ENCODE measurements at places on chromosomes 2 and 18.

GRCh38 chr2:56014046-56014730 lies 90.6 kb upstream of the EFEMP1 start:
- no peak for DNase-seq

- no peak for DNase-seq
These were observed 23.9 kb downstream of the MYO3B start for GRCh38 chr2:170201734-170202393.

DNA sequence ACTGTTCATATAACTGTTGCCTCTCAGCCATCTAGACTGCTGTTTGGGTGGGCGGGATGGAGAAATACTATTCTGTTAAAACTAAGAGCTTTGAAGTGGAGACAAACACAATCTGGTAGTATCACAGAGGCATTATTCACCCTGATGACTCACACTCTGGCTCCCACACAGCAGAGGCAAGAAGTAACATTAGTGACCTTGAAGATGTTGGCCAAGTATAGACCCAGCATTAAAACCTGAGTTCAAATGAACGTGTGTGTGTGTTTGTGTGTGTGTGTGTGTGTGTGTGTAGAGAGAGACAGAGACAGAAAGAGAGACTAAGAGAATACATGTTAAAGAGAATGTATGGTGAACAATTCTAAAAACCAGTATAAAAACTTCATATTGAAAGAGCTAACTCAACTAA lies 22.5 kb upstream of the ACVR1 start:
- DNase-seq, result no peak

DNA sequence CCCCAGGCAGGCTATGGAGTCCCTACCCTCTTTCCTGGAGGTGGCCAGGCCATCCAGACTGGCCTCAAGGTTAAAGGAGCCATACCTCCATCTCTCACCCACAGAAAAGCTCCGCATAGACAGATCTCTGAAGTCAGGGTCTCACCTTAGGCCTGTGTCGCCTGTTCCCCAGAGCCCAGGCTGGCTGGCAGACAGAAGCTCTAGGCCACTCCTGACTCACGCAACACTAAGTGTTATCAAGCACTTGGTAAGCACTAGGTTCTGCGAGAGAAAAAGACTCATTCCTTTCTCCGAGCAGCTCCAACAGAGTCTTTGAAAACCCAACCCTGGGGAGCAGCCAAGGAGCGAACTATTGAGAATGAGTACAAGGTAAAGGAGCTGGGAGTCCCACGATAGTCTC lies 6.1 kb downstream of the SMAD7 start:
- DNase-seq, result no peak

GRCh38 chr2:176284461-176285049 lies 15.3 kb downstream of the MTX2 start:
- peak; percentile 43 for DNase-seq

DNA sequence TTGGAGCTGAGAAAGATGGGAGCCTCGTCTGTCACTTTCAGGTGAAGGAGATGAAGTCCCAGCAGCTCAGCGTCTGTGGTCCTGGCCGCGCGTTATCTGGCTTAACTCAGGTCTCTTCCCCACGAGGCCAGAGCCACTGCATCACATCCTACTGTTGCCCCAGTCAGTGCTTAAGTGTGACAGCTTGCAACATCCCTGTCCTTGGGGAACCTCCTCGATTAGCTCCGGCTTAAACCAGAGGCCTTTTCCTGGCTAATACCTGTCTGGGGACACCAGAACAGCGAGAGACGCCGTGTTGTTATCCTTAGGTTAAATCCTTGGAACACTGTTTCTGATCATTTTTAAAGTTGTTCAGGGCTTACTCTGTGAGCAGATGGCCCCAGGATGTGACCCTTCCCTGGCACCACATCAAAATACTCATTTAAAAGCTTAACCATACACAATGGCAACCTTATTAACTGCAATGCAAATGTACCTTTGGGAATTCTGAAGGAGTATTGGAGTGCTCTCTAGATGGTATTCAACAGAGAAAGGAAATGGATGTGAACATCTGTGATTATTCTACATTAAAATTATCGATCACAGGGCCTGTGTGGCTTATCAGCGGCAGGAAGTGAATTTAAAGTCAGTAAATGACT lies 61.2 kb upstream of the SPP2 start:
- peak; percentile 80 for DNase-seq

DNA sequence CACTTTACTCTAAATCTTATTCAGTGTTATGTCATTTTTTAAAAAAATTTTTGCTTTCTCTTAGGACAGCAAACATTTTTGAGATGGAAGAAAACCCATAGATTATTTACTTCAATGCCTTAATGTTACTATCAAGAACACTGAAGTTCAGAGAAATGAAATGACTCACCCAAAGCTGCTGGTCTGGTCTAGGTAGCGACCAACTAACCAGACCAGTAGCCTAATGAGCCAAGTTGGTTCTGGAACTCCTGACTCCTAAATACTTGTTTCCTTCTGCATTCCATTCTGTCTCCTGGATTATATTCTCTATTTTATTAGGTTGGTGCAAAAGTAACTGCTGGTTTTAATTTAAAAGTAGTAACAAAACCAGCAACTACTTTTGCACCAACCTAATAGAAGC lies 35.4 kb downstream of the SLC8A1 start:
- DNase-seq, result no peak

GRCh38 chr18:46393230-46393629 lies 263.8 kb downstream of the LOXHD1 start:
- DNase-seq, result no peak

DNA sequence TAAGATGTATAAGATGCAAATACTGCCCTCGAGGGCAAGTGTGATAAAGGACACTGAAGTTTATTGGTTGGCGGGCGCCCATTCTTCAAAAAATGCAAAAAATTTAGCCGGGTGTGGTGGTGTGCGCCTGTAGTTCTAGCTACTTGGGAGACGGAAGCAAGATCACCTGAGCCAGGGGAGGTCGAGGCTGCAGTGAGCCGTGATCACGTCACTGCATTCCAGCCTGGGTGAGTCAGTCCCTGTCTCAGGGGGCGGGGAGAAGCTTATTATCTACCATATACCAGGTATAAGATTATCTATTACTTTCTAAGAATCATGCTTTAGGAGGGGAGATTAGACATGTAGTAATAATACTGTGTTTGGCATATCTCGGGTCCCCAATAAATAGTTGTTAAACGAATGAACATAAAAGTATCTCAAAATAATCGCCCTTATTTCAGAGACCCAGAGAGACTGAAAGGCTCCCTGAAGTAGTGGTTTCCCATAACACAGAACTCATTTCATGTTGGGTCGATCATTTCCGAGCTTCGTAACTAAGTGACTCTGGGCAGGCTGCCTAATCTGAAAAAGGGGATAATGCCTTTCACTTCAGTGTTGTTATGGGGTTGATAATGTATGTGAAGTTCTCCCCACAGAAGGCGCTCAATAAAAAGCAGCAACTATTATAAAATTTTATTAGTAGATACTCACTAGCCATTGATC lies 1.2 kb upstream of the SELENOI start:
- no peak for DNase-seq

- DNase-seq, result no peak
These were observed 62.1 kb upstream of the TCF7L1 start for GRCh38 chr2:85071096-85071495.

GRCh38 chr2:189486237-189486770 lies 45.0 kb downstream of the WDR75 start:
- no peak for DNase-seq

DNA sequence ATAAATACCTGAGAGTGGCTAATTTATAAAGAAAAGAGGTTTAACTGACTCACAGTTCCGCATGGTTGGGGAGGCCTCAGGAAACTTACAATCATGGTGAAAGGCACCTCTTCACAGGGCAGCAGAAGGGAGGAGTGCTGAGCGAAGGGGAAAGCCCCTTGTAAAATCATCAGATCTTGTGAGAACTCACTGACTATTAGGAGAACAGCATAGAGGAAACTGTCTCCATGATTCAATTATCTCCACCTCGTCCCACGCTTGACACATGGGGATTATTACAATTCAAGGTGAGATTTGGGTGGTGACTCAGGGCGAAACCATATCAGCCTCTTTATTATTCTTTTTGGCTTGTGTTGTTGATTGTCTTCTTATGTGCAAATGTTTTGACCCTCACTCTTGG lies 76.2 kb downstream of the WDR7 start:
- no peak for DNase-seq

GRCh38 chr18:57075716-57076400 lies 71.0 kb upstream of the BOD1L2 start:
- DNase-seq, result no peak

DNA sequence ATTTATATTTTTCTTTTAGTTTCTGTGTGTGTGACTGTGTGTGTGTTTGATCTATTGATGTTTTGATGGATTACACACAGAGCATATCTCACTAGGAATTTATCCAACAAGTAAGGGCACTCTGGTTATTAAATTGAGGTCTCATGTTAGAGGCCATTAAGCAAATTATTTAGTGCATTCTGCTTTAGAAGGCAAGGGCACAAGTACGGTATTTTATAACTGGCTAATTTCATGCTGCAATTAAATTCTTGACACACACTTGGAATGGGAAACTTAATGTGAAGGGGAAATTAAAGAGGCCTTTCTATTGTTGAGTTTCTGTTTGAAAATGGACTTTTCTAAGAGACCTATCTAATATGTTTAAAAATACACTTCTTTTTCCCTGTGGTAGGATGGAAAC lies 25.8 kb downstream of the NYAP2 start:
- DNase-seq, result no peak

- no peak for DNase-seq
These were observed 1744.3 kb upstream of the PIK3C3 start for GRCh38 chr18:40210696-40211095.

DNA sequence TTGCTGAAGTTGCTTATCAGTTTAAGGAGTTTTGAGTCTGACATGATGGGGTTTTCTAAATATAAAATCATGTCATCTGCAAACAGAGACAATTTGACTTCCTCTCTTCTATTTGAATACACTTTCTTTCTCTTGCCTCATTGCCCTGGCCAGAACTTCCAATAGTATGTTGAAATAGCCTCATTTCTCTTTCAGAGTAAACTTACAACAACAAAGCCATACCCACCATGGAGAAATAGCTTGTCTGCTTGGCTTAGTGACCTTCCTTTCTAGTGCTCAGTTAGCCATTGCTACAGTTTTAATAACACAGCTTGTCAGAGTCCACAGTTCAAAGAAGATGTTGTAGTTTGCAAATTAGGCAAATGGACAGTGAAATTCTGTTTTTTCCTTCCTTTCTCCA lies 228.0 kb downstream of the ETAA1 start:
- no peak for DNase-seq

- no peak for DNase-seq
These were observed 321.2 kb upstream of the CXCR4 start for GRCh38 chr2:136439064-136439676.

- DNase-seq, result no peak
These were observed 7.4 kb downstream of the PTRHD1 start for GRCh38 chr2:24785671-24786321.

GRCh38 chr2:36404754-36405153 lies 49.2 kb downstream of the CRIM1 start:
- no peak for DNase-seq

DNA sequence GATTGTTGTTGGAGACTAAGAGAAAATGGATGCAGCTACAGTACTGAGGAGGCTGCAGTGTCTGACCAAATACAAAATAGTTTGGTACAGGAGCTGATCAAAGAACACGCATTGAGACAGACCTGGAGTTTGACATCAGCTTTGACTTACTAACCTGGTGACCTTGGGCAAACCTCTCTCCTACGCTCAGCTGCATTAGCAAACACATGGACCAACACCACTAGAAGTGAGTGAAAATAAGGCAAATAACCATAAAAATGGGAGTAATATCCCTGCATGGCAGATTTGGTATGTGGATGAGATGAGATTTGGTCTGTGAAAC lies 126.5 kb downstream of the LPIN1 start:
- no peak for DNase-seq

- no peak for DNase-seq
These were observed 13.6 kb downstream of the EML4 start for GRCh38 chr2:42182654-42183308.

- DNase-seq, result no peak
These were observed 119.7 kb upstream of the ALKAL2 start for GRCh38 chr2:407630-408029.

DNA sequence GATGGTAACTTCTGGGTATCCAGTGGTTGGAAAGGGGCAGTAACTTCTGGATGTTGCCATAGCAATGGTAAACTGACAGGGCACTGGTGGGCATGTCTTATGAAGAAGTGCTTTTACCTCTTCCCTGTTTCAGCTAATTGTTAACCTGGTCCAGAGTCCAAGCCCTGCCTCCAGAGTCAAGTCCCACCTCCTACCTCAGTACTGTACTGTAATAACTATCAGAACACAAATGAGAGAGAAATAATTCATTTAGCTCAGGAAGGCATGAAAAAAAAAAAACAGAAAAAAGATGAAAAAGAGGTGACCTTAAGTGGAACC lies 237.0 kb downstream of the ZNF804A start:
- DNase-seq, result no peak

DNA sequence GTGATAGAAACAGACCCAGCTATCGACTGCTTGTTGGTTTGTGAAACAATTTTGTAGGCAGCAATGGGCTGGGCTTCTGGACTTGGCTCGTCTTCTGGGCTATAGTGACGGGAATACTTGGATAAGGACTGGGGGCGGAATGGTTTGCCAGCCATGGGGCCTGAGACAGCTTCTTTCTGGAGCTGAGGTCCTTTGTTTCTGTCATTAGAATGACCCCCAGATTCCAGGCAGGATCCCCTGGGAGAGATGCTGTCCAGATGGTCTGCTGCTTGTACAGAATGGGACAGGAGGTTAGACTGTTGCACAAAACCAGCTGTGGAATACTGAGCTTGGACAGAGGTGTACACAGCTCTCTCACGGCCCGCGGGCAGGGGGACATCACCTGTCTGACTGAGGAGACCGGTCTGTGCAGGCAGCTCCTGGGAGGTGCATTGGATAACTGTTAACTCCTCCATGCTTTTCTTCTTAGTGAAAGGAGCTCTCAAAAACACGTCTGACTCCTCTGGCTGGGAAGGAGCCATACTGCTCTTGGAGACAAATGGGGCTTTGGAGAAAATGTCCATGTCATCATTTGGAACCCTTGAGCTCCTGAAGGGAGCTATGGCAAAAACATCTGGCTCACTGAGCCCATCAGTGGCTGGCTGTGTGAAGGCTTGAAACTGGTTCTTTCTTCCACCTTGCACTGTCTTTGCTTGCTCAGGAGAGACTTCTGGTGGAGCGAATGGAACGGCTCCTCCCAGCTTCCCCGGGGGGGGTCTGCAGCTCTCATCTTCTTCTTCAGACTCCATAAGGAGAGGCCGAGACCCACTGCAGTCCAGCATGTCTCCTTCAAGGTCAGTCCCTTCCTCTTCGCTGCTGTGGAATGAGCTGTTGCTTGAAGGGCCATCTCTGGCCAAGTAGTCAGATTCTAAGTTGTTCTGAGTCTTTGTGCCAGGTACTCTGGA lies 28.6 kb upstream of the NFU1 start:
- no peak for DNase-seq
